Foreskin fibroblast (primary cell): ENCODE measurements at places on chromosomes 3 and 15.

DNA sequence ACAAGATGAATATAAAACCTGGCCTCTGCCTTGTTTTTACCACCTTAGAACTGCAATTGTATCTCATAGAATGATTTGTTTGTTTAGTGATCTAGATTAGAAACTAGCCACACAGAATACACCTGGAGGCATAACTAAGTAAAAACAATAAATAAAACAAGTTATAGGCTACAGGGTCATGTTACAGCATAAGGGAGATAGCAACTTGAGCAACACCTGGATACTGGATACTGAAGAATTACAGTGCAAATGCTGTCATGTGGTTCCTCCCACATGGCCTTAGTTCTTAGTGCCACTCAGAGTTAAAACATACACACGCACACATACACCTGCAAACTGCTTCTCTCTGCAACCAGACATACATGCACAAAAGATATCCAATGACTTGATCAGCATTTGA lies 563.4 kb upstream of the DPPA4 start:
- DNase-seq, result no peak

DNA sequence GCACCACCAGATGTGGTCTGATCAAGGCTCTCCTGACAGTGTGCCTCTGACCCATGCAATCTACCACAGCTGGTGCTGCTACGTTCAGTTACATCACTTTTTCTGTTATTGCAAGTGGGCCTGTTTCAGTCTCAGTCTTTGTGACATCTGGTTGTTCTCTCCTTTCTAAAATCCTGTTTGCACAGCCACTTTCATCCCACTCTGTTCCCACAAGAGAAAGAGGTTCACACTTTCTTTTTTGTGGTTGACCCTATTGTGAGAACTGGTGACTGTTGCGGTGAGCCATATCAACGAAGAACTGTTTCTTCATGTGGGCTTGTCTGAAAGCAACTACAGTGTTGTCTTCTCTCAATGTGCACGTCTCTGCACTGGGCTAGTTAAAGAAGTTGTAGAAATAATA lies 342.8 kb upstream of the ARPP21 start:
- DNase-seq, result peak; percentile 4

DNA sequence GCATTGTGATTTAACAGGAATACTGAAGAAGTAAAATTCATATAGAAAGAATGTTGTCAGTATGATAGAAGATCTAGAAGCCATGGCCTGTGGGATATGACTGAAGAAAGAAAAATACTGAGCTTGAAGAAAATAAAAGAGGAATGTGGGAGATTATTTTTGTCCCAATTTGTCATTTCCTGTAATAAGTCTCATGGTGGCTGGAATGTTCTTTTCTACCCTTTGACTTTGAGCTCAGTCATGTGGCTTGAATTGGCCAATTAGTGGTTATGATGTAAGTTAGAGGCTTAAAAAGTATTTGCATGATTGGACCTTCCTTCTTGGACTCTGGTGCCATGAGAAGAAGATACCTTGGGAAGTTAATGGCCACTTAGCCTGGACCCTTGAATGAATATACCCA lies 14.1 kb downstream of the APH1B start:
- peak; percentile 84 for DNase-seq

GRCh38 chr15:70060214-70060992 lies 37.3 kb downstream of the TLE3 start:
- DNase-seq, result no peak

DNA sequence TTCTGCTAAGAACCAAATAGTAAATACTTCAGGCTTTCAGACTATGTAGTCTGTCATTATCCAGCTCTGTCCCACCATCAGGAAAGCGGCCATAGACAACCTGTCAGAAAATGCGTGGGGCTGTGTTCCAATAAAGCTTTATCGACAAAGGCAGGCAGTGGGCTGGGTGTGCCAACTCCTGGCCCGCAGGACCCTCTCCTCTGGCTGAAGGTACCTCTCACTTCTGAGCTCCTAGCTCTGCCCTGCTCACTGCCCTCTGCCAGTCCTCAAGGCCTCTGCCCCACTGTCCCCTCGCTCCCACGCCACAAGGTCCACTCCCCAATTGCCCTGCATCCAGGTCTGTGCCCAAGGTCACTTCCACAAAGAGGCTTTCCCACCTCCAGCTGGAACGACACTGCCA lies 20.0 kb downstream of the SSUH2 start:
- DNase-seq, result no peak

DNA sequence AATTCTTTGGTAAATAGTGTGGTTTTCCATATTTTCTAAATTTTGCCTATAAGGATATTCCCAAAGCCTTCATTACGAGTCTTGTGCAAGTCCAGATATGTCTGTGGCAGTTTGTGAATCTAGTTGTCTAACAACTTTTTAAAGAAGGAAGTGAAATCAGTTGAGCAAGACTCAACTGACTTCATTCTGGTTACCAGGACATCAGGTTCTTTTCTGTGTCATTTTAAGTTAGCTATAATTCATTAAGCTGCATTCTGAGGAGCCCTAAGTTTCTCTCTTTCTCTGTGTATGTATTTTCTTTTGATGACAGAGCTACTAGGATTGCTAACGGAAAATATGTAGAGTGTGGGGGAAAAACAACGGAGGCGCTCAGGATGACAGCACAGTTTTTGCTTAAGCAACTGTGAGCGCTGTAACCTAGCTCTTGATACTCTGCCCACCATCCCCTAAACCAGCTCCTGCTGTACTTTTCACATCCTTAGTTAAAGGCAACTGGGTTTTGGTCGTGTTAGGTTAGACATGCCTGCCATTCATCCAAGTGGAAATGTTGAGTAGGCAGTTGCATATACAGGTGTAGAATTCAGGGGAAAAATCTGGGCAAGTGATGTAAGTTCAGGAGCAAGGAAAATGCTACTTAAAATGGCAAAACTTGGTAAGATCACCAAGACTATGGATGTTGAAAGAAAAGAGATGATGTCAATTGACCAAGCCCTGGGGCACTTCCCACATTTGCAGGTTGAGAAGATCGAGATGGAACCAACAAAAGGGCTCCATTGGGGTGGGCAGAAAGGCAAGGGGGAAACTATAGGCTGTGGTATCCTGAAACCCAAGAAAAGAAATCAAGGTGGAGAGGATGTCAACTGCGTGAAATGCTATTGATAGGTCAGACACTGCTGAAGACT lies 9.2 kb downstream of the MFSD1 start:
- DNase-seq, result no peak

GRCh38 chr3:193028258-193028657 lies 110.6 kb upstream of the MB21D2 start:
- no peak for DNase-seq

GRCh38 chr3:106176734-106177133 lies 307.9 kb upstream of the CBLB start:
- DNase-seq, result peak; percentile 5

- DNase-seq, result peak; percentile 37
Observed at GRCh38 chr15:84649706-84650105, 4.4 kb downstream of the WDR73 start.

GRCh38 chr3:128073185-128073725 lies 21.0 kb downstream of the SEC61A1 start:
- DNase-seq, result no peak

GRCh38 chr15:98568382-98569017 lies 79.8 kb upstream of the IGF1R start:
- DNase-seq, result peak; percentile 10

DNA sequence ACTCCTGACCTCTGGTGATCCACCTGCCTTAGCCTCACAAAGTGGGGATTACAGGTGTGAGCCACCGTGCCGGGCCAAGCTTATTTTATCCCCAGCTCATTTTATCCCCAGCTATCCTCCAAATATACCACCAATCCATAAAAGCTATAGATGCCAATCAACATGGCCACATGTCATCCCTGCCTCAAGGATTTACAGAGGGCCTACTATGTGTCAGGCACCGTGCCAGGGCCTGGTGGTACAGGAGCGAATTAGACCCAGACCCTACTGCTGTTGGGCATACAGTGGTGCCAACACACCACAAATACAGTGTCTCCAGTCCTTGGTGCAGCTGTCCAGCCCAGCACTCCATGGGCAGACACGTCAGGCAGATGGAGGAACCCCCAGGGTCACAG lies 73.4 kb downstream of the SCN5A start:
- DNase-seq, result no peak

DNA sequence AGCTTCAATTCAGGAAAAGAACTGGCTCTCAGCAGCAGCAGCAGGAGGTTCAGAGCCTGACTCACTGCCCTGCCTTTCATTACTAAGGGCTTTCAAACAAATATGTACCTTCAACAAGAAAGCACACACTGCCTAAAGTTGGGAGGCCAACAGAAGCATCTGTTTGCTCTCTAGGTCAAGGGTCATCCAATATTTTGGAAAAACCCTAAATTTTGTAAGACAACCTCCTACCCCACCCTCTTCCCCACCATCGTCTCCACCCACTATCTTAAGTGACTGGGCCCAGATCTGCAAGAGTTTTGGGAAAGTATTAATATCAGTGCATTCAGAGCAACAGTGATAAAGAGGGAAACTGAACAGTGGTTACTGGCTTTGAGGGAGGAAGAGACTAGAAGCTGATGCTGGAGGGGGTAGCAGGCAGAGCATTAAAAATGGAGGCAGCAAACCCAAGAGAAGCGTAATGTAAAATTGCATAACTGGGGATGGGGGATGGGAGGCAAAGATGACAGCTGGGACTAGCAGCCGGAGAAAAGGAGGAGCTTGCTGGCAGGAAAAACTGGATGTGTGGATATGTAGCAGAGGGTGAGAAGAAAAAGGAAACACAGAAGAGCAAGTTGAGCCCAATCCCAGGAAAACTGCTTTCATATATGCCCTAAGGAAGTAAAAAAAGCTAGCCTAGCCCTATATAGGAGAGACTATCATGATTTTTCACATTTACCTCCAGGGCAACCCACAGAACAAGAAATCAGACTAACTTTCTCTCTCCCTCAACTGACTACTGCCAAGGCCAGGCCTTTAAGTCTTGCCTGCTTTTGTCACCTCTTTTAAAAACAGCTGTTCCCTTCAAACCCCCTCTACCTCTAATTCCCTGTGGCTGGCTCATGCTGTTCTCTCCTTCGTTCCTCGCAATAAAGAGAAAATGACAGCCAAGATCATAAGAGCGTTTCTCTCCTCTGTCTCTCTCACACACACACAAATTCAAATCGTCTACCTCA lies 31.4 kb downstream of the NPTN start:
- peak; percentile 52 for DNase-seq
